ENCODE measurements at places on chromosomes 5 and 9. TPM values are rescaled to one million over a fixed set of nuclear protein-coding genes. Genes with fewer than 3 reads are reported as not detected.

DNA sequence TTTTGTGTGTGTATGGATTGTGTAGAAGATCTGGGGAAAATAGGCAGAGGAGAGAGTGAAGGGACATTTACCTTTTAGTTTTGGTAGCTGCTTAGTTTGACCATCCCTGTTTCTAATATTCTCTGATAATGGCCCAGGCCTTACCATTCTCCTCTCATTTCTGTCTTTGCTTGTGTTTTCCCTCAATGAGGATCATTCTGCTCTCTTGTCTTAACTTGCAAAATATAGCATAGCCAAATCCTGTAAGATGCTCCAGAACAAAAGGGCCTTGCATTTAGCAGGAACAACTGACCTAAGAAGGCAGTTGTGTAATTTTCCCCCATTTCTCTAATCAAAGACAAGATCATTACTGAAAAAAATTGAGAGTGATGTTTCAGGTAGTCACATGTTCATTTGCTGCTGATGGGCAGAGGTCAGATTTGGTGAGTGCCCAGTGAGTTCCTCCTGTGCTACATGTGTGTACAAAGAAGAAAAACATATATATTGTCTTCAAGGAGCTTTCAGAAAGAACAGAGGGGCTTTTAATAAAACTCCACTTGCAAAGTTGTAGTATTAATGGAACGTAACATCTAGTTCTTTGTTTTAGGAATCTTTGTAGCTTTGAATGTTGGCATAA lies 139.5 kb downstream of the KDM4C start:
- no peaks in the 10 kb centered on the region for H3K27me3 ChIP-seq
- peaks cover 76% of the 10 kb centered on the region for H3K4me1 ChIP-seq
- no peaks in the 10 kb centered on the region for H3K36me3 ChIP-seq
- H3K4me3 ChIP-seq: no peak overlapping the region

DNA sequence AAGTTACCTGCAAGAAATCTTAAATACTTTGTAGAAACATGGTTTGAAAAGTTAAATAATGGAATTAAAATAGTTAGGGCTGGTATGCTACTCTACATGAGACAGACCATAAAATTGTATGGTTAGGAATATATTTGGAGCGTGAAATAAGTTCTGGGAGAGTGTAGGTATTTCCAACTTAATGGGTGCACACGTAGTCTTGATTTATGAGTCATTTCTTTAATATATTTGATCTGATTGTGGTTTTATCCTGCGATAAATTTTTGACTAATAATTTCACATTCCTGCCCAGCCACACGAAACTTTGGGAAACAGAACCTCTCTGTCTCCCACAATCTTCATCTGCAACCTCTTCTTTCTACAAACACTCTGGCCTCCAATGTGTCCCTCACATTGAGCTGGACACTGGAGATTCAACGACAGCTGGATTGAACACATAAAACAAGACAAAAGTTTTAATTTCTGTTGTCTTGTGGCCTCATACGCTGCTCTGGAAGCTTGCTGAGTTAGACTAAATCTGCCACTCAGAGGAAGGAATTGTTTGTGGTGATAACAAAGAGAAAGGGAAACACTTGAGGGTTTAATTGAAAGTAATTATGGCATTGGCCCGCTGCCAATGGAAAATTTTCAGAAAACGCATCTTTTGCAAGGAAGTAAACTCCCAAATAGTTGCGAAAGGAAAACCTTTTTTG lies 201.8 kb upstream of the ZNF608 start:
- H3K36me3 ChIP-seq: no peaks in the 10 kb centered on the region
- H3K4me1 ChIP-seq: no peaks in the 10 kb centered on the region
- no peaks in the 10 kb centered on the region for H3K27me3 ChIP-seq
- no peak overlapping the region for H3K4me3 ChIP-seq

PCDHGB4 gene
- 0.14 TPM for total RNA-seq

SLC22A4 gene
- 1.7 TPM for total RNA-seq

GRCh38 chr5:159764283-159765134 lies 151.8 kb upstream of the ADRA1B start:
- DNase-seq: no peak
- H3K4me3 ChIP-seq: no peak overlapping the region
- no peak overlapping the region for H3K27ac ChIP-seq
- H3K4me1 ChIP-seq: no peaks in the 10 kb centered on the region
